ENCODE measurements at places on chromosomes 11 and 22. TPM values are rescaled to one million over a fixed set of nuclear protein-coding genes. Genes with fewer than 3 reads are reported as not detected.

YPEL4 gene
- total RNA-seq = 0.55 TPM

DNA sequence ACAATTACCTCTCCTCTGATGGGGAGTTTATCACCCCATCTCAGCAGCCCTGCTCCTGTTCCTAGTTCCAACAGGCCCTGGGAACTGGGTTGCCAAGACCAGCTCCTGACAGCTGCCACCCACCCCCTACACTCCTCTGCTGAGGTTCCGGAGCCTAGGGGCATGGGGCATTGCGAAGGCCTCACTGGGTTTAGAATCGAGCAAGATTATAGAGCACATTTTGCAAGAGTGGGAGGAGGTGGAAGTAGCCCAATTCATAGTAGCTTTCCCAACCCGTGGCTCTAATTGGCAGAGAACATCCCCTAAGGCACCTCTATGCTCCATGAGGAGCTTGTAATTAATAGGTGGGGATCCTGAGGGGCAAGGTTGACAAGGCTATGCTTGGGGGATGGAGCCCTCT is 23.0 kb downstream of the MYEOV start:
- no peak for DNase-seq

DNA sequence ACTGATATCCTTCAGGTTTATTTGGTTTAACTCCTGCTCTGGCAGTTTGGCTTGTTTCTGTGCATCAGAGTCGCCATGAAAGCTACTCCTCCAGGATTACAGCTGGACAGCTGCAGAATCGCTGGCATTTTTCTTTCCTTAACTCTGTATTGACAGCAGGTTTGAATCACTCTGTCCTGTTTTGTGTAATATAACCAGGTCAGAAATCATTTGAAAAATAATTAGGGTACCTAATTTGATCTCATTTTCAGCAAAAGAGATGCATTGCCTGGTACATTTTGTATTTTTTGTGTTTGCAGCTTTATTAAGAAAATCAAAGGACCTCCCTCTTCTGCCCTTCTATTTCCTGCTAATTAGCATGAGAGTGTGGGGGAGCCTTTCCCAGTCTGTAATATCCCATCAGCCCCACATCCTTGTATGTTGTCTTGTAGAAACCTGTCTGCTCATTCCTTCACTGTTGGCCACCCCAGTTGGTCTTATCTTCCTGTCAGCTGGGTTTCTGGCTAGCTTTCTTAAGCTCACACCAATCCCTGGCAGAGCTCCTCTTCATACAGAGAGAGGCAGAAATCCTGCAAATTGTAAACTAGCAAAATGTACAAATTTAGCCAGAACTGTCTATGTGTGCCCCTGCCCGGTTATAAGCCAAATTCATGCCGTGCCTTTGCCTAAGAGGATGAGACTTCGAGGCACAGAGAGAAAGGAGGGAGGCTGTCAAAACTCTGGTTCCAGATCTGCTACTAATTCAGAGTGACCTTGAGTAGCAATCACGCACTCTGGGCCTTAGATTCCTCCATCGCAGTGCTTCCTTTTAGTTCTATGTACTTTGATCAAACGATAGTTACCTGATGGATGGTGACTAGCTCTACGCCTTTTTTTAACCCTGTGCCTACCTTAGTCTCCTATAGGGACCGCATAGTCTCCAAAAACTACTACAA is 200.6 kb downstream of the NAV2 start:
- no peak for DNase-seq

KMT2A gene
- total RNA-seq = 21.0 TPM

DNA sequence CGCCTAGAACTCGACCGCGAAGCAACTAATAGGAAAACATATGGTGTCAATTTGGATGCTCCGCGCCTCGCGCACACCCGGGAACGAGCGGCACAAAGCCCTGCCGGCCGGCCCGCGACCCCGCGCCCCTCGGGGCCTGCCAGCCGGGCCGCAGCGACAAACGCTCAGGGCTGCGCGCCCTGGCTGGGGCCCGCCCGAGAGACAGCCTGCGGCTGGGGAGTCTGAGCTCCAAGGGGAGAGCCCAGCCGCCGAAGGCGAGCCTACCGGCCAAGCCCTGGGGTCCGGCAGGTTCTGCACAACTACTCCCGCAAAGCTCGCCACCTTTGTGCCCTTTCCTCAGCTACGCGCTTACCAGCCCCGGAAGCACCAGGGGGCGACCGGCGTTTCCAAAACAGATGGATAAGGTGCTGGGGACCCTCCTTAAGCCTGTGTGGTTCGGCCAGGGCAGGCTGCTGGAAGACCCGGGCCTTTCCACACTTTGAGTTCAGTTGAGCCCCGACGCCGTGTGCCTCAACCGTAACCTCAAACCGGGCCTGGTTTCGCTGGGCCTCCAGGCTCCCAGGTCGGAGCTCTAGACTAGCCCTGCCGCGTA is 6.0 kb downstream of the PAX6 start:
- no peak for DNase-seq

OR10A2 gene
- total RNA-seq = not detected

GRCh38 chr22:33539902-33540751 is 380.1 kb downstream of the LARGE1 start:
- DNase-seq = peak; percentile 58

OR2D2 gene
- total RNA-seq = not detected

FAM180B gene
- 0.22 TPM for total RNA-seq

- no peak for DNase-seq
These were observed 12.1 kb downstream of the MACROD1 start for GRCh38 chr11:64153812-64154211.

- no peak for DNase-seq
These were observed 355.7 kb downstream of the CNTN5 start for GRCh38 chr11:99376463-99376862.

GRCh38 chr11:119175493-119176077 is 7.1 kb downstream of the NLRX1 start:
- DNase-seq = no peak

GRCh38 chr22:49512487-49513165 is 315.0 kb downstream of the BRD1 start:
- DNase-seq = no peak

GGTLC3 gene
- not detected for total RNA-seq

GRCh38 chr11:66689661-66690590 is 12.2 kb upstream of the RBM4B start:
- no peak for DNase-seq

CHRDL2 gene
- total RNA-seq = 6.5 TPM

- DNase-seq = no peak
These were observed 479.1 kb downstream of the NTM start for GRCh38 chr11:131849485-131849884.

DNA sequence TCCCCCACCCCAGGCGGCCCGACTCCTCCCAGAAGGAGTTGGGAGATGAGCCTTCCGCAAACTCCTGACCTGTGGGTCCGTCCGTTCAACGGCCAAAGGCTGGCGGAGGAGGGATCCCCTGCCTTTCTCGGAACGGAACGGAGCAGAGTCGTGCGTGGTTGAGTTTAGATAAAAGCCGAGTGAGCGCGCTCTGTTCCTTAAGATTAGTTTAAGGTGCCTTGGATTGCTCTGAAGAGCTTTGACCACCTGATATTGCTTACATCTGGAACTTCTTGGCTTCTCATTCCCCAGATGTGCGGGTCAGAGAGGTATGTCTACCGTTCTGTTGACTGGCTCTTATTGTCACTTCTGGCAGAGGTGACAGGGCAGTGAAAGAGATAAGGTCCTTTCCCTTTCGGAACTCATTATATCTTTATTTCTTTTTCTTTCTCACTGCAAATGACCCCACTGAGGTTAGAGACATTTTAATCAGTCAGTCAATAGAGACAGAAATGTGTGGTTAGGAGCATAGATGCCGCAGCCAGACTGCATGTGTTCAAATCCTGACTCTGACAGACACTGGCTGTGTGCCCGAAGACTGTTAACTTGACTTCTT is at the start of gene TRIM6:
TSS of gene TRIM6 (plus strand) at position 31 of the 595 bp plus-strand sequence. CDS start at position 292, 261 bp downstream.
- DNase-seq = peak; percentile 50

- DNase-seq = no peak
These were observed 38.6 kb downstream of the GGTLC2 start for GRCh38 chr22:22682807-22683667.

DNA sequence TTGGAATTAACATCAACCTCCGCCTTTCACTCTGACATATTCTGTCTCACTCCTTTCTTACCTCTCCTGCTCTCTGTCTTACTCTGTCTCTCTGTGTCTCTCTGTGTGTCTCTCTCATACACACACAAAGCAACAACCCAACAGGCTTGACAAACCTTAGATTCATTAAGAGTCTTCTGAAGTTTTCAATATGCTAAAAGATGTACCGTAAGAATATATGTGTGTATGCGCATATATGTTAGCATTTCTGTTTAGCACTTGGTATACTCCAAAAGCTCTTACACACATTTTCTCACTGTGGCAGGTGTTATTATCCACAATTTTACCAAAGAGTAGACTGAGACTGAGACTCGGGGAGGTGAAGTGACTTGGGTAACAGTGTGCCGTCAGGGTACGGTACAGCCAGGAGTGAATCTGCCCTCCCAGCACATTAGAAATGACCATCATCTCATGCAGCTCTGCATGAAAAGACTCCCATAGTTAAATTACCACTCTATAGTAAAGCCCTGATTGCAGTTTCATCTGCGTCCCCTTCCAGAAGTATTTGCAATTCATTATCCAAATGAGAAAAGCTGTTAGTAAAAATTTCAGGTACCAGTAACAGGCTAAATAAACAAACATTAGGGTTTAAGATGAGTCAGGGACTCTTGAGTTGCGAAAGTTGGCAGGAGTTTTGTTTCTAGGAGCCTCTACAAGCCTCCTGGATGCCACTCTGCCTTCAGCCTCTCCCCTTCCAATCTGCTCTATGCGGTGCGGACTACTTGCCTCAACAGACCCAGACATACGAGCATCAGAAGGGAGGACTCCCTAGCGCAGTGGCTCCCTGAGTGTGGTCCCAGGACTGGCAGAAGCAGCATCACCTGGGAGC is 195.2 kb upstream of the TMEM45B start:
- no peak for DNase-seq

- DNase-seq = no peak
These were observed 140.5 kb upstream of the PLET1 start for GRCh38 chr11:112401036-112401769.

PICALM gene
- 133 TPM for total RNA-seq

DNA sequence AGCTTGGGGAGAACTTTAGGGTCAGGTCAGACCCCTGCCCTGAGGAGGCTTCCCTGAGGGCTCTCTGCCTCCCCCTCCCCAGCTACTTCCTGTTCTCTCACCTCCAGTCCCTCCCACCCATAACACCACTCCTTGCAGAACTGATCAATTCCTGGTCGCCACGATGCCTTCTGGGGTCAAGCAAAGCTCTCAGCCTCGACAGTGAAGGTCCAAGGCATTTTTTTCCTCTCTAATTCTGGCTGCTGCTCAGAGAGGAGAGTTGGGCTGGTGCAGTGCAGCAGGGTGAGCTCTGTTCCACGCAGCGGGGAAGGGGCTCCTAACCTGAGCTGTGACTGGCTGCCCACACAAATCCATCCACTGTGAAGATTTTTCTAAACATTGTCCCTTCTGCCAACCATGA is 628.4 kb downstream of the BRD1 start:
- DNase-seq = no peak

IL17REL gene
- not detected for total RNA-seq

ACER3 gene
- 8.5 TPM for total RNA-seq

ELFN2 gene
- total RNA-seq = not detected

OR4C45 gene
- total RNA-seq = not detected

- no peak for DNase-seq
These were observed 123.1 kb upstream of the SLC5A12 start for GRCh38 chr11:26844963-26845362.

DNA sequence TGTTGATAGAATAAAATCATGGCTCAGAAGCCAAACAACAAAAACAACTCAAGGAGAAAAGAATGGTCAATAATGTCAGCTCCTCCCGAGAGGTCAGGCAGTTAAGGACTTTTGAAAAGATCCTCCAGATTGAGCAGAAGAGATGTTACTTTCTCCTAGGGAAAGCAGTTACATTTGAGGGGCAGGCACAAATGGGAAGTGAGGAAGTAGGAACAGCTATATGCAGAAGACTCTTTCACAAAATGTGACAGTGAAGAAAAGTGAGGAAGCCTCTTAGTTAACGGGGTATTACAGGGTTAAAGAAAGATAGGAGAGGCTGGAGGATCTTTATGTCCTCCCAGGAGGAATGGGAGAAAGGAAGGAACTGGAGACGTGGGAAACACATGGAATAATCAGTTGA is 3.4 kb downstream of the DCHS1 start:
- DNase-seq = no peak

GRCh38 chr11:134802116-134802515 is 390.1 kb upstream of the B3GAT1 start:
- no peak for DNase-seq

SUSD2 gene
- total RNA-seq = 3.2 TPM

- no peak for DNase-seq
These were observed 705 bp downstream of the CLDN5 start for GRCh38 chr22:19523240-19524169.

DNA sequence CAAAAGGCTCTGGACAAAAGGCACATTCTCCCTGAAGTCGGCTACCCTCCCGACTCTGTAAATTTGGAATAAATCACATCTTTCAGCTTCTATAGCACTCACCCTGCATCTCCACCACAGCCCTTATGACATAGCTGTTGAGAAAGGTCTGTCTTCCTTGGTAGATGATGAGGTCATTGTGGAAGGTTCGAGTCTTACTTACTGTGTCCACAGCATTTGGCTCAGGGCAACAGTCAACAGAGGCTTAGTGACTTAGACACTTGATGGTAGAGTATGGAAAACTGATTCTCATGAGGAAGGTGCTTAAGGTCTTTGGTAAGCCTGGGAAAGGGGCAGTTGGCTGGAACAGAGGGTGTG is 45.6 kb downstream of the PTPRJ start:
- no peak for DNase-seq

GRCh38 chr11:15374418-15374817 is 259.7 kb downstream of the INSC start:
- no peak for DNase-seq

GRCh38 chr22:41917903-41918791 is 3.3 kb upstream of the SHISA8 start:
- DNase-seq = peak; percentile 65

- DNase-seq = no peak
These were observed 19.7 kb upstream of the WT1 start for GRCh38 chr11:32454993-32455392.

GRCh38 chr22:50683994-50684371 is 11.4 kb downstream of the SHANK3 start:
- no peak for DNase-seq

DNA sequence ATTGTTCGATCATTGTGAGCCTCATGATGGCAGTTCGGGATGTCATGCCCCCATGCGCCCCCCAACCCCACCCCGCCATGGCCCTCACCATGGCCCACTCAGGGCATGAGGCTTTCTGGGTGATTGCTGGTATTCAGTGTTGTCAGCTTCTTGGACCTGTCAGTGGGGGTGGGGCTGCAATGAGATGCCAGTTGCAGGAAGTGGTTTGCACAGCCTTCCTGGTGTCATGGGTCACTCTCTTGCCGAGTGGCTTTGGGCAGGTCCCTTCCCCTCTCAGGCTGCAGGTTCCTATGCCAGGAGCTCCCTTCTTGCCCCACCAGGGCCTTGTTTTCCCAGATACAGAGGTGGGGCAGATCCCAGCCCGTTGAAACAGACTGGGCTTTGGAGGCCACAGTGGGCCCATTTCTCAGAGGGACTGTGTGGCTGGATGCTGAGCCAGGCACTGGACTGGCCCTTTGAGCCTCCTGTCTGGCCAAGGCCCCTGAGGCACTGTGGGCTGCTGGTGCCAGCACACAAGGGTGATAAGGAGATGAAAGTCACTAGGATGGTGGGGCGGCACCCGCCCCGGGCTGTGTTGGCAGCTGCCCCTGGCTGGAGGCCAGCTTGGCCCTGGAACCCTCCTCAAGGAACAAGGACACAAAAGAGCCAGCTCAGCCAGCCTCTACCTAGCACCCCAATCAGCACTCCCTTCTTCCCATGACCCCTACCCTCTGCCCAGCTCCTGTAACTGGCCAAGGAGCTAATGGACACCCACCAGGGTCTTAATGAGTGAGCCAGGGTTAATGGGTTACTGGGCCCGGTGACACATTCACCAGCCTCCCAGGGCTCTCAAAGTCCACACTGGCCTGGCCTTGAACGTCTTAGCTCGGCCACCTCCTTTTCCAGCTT is 1.5 kb upstream of the GGT1 start:
- DNase-seq = peak; percentile 69

All from left ventricle myocardium inferior (tissue), 1 donor.